ENCODE measurements at places on chromosomes 3 and 15. TPM values are rescaled to one million over a fixed set of nuclear protein-coding genes. Genes with fewer than 3 reads are reported as not detected.

TRPC1 gene
- 1.7 TPM for total RNA-seq

- no peak for DNase-seq
Measured at GRCh38 chr3:85455561-85456200, 496.9 kb downstream of the CADM2 start.

HGD gene
- total RNA-seq, result 0.11 TPM

NR2E3 gene
- total RNA-seq, result 0.35 TPM

DNA sequence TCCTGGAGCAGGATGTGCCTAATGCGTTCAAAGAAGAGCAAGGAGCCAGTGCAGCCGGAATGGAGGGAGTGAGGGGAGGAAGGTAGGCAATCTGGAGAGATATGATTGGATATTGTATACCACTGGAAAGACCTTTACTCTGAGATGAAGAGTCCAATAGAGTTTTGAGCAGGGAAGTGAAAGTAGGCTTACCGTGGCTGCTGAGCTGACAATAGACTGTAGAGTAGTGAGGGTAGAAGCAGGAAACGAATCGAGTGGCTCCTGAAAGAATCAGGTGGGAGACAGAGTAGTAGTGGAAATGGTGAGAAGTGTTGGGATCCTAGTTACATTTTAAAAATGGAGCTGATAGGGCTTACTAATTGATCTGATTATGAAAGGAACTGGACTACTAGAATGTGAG lies 51.8 kb upstream of the NUDT16 start:
- no peak for DNase-seq
